Stimulated activated CD4-positive, alpha-beta T cell treated with anti-CD3 and anti-CD28 coated beads, TNF-alpha, amount 100 ng/mL, for 48 hours (primary cell): ENCODE measurements at places on chromosomes 6 and 20.

GRCh38 chr6:143328876-143329275, 121.6 kb downstream of the ADAT2 start:
- no peak for DNase-seq

- no peak for DNase-seq
These were observed 65.5 kb downstream of the WASF1 start for GRCh38 chr6:110114004-110114403.

DNA sequence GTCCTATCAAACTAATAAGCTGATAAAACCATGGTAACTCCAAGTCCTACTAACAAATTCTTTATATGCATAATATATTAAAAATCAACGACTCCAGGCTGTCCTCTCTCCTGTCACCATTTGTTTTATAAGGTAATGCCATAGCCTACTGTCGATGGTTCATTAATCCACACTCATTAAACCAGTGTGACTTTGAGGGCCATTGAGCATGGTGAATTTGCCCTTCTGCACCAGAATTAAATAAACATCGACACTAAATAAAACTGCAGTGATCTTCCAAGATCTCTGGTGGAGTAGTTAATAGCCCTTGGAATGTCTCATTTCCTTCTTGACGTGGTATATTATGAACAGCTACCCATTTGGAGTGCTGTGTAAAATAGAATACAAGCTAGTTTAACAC, 358.5 kb downstream of the CBLN4 start:
- no peak for DNase-seq

- no peak for DNase-seq
These were observed 853.8 kb upstream of the FLRT3 start for GRCh38 chr20:15191082-15191723.

- no peak for DNase-seq
These were observed 34.3 kb downstream of the UBD start for GRCh38 chr6:29525311-29525639.

DNA sequence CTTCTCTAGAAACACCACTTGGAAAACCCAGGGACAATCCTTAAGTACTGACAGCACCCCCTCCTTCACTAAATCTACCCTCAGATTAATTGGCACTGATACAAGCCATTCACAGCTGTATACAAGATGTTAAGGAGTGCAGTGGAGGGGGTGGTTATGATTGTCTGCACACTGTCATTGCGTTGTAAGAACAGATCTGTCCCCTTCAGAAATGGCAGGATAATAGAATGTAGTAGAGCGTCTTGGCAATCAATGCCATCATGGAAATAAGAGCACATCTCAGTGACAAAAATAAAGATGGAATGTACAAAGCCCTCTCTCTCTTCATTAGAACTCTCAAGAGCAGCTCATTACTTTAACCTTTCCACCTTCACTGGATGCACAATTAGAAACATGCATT, 324.9 kb upstream of the TBX18 start:
- no peak for DNase-seq

GRCh38 chr6:90079560-90080490, 185.6 kb downstream of the GJA10 start:
- DNase-seq = peak; percentile 41

DNA sequence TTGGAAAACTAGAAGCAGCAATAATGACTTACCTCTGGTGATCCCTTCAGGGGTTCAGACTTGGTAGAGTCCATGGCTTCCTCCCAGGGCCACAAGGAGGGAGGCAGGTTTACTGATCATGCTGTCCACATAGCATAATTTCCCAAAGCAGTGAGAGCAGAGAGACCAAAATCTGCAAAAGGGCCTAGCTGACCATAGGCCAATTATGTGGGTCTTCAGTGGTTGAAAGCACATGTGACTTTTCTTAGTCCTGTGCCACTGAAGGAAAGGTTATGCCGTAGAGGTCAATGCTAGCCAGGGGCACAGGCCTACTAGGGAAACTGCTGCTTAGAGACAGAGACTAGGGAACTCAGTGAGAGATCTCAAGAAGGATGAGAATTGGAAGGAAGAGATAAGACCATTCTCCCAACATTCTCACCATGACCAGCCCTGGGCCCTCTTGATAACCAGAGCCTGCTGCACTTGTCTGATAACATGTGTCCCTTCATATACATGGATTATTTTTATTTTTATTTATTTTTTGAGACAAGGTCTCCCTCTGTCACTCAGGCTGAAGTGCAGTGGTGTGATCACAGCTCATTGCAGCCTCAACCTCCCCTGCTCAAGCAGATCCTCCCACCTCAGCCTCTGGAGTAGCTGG, 2.0 kb upstream of the GTPBP2 start:
- no peak for DNase-seq

- DNase-seq = peak; percentile 20
These were observed 29.3 kb downstream of the TRIM38 start for GRCh38 chr6:25991785-25992412.

GRCh38 chr20:2405693-2406065, 25.0 kb downstream of the TGM6 start:
- no peak for DNase-seq

DNA sequence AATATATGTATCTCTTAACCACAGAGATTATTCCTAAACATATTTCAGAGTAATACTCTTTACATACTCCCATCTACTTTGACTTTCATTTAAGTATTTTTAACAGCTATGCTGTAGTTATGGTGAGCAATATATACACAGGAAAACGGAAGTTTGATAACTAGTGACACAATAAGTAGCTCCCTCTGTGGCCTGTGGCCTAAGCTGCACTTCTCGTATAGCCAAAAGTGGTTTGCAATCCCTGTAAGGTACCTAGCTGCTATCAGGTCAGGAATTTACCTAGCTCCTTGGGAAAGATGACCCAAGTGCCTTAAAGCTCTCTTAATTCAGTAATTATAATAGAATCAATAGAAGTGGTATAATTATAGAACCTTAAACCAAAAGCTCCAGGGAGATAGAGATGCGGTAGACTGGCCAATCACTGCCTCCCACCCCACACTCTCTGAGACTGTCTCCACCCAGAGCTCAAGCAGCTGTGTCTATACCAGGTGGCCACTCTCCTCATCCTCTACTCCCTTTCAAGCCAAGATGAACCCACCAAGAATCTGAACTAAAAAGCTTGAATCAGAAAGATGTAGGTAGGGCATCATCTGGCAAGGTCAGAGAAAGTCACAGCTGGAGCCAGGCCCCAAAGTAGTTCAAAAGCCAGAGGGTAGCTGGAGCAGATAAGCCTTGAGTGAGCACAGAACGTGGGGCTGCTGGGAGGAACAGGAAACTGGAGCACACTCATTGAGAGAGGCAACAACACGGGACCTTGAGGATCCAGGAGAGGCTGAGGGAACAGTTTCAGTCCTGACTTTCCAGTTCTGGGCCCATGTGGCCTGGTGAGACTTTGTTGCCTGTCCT, 84.9 kb upstream of the ASF1A start:
- DNase-seq = no peak

GRCh38 chr6:136887953-136888352, 34.1 kb upstream of the SLC35D3 start:
- DNase-seq = no peak

- no peak for DNase-seq
These were observed 17.9 kb upstream of the CCDC170 start for GRCh38 chr6:151475653-151476523.

DNA sequence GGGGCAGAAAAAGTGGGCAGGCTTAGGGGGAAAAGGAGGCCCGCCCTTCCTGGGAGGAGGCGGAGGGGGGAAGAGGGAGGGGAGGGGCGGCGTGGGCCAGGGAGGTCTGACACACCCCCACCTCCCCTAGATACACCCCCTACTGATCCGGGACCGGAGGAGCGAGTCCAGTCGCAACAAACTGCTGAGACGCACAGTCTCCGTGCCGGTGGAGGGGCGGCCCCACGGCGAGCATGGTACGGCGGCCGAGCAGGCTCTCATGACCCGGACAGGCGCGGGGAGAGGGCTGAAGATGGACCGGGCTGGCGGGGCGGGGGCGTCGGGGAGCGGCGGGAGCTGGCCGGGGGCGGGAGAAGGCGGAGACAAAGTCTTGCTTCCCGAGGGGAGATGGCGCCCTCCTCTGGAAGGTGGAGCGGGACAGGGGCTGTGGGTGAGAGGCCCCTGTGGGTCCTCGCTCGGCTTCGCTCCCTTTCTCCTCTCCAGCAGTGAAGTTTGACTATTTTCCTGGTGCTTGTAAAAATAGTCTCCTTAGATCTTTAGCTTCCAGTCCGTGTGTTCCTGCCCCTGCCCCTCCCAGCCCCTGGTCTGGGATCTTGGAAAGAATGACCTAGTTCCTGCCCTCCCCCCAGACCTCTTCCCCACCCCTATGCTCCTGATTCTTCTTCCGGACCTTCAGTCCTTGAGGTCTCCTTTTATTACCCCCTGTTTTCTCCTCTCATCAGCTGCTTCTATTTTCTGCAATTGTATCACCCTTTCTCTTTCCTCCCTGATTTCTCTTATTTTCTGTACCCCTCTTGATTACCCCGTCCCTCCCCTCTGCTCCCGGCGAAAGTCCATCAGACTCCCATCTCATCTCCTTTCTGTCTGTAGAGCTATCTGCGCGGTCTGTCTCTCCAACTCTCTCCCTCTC, 6.1 kb downstream of the SYNGAP1 start:
- DNase-seq = peak; percentile 72

- no peak for DNase-seq
These were observed 24.1 kb upstream of the SERPINB1 start for GRCh38 chr6:2865694-2866151.

- DNase-seq = no peak
These were observed 873.7 kb downstream of the KIF16B start for GRCh38 chr20:15699431-15700146.

GRCh38 chr6:41936073-41936837, 5.4 kb downstream of the CCND3 start:
- DNase-seq = peak; percentile 52

- DNase-seq = no peak
These were observed 78.4 kb downstream of the RNASET2 start for GRCh38 chr6:166877906-166878305.

DNA sequence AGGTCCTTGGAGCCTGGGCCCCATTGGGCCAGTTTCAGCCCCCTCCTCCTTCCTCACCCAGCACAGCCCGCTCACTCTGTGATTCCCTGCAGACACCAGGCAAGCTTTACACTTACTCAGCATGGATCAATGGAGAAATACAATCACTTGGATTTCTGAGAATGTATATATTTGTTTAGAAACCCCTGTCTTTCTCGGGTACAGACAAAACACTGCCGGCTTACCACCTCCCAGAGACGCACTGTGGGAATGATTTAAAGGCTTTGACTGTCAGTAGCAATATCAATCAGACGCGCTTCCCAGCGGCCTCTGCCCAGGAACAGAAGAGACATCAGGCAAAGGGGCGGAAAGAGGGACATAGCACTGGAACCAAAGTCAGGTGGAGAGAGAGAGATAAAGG, 186.5 kb downstream of the MAFB start:
- DNase-seq = no peak

- DNase-seq = no peak
These were observed 147.7 kb upstream of the RPS6KA2 start for GRCh38 chr6:166774770-166775169.

DNA sequence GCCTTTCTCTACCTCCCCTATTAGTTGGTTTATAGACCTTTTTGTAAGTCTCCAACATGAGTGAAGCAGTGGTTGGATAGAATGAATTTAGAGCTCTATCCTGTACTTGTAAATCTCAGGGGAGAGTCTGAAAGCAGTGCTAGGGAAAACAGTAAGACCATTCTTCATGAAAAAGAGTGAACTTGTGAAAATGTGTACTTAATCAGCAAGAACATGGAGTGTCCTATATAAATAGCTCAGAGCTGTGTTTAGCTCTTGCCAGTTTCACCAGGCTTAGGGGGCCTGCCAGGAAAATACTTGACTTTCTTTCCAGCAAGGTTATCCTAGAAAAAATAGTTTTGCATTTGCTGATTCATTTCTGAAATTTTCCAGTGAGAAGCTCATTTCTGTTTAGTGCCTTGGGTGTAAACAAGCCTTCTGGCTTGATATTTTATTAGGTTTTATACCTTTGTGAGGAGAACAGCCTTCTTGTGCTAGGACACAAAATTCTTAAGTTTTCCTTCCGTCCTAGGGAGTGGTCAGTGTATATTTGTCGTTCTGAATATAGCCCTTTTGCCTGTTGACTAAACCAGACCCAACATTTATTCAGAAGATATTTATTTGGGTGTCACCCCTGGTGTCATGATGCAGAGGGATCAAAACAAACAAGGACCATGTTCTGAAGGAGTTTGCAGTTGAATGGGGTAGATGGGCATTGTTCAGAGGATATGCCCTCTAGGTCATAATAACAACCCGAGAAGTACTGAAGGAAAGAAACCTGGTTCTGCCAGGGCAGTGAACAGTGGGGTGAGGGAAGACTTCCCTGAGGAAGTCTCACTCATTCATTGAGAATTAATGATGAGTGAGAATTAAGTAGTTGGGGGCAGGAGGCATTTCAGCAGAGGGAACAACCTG, 7.6 kb downstream of the ARFGEF2 start:
- DNase-seq = no peak

DNA sequence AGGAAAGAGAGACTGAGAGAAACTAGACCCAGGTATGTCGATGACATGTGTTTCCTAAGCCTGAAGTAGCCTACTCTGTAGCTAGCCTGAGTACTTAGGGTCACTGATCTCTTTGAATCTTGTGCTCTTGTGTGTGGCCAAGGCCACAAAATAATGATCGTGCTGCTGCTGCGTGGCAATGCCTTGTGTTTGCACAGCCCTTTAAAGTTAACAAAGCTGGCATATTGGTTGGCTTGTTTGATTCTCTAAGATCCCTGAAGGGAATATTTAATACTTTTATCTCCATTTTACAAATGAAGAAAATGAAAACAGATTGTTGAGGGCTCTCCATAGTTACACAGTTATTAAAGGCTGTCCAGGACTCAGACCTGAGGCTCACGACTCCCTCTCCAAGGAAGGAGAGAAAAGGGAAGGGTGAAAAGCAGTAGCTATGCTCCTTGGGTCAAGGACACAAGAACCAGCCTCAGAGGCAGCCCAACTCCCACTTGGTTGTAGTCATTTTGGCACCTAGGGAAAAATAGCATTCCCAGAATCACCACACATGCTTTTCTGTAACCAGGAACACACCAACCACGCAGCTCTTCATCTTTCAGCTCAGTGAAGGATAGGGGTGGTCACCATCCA, 130.7 kb downstream of the LRFN2 start:
- DNase-seq = no peak

DNA sequence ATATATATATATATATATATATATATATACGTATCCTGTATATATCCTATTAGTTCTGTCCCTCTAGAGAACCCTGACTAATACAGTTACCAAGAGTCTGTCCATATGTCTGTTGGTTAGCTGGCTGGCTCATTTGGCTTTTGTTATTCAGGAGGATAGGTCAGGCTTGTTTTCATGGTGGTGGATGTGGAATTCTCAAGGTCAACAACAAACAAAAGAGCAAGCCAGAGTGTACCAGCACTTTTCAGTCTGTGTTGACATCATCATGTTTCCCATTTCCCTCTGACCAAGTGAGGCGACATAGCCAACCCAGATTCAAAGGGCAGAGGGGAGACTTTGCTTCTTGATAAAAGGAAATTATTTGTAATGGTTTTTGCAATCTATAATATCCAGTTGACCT, 88.5 kb upstream of the PTCHD4 start:
- no peak for DNase-seq
